ENCODE measurements at places on chromosomes 3 and 15.

DNA sequence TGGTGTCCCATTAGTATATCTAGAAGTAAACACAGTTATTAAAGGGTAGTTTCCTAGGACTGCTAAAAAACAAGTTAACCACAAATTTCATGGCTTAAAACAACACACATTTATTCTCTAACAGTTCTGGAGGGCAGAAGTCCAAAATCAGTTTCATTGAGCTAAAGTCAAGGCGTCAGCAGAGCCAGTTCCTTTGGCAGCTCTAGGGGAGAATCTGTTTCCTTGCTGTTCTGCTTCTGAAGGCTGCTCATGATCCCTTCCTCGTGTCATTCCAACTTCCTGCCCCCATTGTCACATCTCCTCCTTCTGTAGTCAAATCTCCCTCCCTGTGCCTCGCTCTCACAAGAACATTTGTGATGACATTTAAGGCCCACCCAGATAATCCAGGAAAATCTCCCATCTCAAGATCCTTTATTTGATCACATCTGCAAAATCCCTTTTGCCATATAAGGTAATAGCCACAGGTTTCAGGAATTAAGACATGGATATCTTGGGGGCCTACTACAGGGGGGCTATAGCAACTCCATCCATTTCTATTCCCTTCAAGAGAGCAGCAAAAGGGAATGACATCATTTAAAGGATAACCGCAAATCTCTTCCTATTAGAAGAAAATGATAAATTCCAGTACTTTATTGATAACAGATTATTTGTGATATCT is 50.1 kb downstream of the GPR176 start:
- no peak for DNase-seq

DNA sequence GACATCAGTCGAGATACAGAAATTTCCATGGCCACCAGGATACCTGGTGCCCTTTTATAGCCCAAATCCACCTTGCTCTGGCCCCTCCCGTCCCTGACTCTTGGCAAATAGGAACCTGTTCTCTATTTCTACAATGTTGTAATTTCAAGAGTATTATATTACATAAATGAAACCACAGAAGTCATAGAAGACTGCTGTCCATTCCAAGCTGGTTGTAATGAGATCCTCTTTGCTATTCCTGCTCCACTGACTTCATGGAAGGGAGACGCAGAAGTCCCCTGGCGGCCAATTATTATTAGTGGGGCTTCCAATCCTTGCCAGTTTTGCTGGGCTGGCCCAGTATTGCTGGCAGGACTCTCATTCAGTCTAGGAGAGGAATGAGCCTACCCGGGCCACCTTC is 26.6 kb downstream of the DCP1A start:
- DNase-seq, result no peak

DNA sequence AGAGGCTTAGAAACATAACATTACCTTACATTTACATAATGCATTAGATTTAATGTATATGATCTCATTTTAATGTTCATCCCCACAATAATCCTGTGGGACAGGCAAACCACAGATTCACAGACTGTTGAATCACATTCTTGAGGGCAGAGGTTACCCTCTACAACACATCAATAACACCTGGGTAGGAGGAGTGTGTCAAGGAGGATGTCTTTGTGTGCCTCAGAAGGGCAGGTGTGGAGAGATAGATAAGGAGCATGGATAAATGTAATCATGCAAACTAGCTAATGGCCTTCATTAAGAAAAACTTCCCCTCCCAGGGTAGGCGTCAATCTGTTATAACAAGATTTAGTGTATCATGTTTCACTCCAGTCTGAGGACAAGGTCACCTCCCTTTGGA is 12.9 kb upstream of the MB21D2 start:
- DNase-seq, result no peak

- no peak for DNase-seq
Observed at GRCh38 chr3:101081999-101082398, 88.8 kb upstream of the ABI3BP start.

DNA sequence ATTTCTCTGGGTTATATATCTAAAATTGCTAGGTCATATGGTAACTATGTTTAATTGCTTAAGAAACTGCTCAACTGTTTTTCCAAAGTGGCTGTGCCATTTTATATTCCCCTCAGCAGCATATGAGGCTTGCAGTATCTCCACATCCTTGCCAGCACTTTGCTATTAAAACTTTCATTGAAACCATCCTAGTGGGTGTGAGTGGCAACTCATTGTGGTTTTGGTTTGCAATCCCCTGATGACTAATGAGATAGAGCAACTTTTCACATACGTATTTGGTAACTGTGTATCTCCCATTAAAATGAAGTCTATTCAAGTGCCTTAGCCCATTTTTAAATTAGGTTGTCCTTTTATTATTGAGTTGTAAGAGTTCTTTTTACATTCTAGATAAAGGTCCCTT is 17.3 kb downstream of the KPNA1 start:
- DNase-seq, result no peak

GRCh38 chr15:26232691-26233090 is 369.6 kb upstream of the ATP10A start:
- DNase-seq, result no peak

- DNase-seq, result no peak
Observed at GRCh38 chr3:69370156-69370883, 15.6 kb downstream of the FRMD4B start.

DNA sequence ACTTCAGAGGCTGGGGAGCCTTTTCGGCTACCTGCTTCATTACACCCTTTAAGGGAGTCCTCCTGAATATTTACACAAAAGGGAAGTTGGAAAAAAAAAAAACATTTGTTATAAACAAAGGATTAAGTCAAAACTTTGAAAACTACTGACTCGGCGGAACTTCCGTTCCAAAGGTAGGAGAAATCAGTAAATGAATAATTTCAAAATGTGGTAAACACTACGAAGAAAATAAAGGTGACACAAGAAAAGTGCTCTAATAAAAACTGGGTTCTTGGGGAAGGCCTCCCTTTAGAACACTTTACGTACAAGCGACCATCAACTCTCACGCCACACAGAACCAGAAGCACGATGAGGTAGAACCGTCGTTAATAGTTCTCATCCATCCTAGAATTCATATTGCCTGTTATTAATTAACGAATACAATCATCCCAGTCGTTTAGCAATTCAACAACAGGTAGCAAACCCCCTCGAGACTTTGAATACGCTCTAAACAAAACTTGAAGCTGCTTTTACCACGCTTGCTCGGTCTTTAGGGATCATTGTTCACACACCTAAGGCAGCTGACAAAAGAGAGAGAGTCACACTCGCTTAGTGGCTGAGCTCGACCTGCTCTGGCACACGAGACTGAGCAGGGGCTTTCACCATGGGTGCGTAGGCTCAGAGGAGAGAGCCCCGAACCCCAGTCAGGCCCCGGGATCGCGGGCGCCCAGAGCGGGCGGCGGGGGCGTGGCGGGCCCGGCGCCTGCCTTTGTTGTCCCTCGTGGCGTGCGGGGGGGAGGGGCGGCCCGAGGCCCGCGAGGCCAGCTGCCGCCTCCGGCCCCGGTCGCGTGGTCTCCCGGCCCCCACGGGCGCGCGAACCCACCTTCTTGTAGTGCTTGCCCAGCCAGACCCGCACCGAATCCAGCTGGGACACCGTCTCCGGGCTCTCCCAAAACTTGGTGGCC is 680 bp downstream of the SMARCC1 start:
- DNase-seq, result peak; percentile 27

GRCh38 chr15:47301481-47301880 is 415.8 kb upstream of the SEMA6D start:
- DNase-seq, result peak; percentile 71

- no peak for DNase-seq
Observed at GRCh38 chr3:82475306-82475705, 713.9 kb upstream of the GBE1 start.

GRCh38 chr3:196660381-196661166 is 21.1 kb downstream of the NRROS start:
- DNase-seq, result peak; percentile 53

DNA sequence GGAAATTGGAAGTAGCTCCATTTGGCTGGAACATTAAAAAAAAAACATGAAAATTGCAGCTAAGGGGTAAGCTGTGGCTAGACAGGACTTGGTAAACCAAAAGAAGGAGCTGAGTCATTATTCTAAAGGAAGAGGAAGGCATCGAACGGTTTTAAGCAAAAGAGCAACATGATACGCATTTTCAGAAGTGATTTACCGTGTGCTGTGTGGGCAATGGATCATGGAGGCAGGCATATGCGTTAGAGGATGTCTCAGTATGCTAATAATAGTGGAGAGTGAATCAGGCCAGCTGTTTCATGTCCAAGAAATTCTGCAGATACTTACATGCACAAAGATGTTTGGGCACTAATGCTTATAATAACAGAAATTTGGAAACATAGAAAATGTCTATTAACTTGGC is 409.1 kb upstream of the ATP11B start:
- no peak for DNase-seq

DNA sequence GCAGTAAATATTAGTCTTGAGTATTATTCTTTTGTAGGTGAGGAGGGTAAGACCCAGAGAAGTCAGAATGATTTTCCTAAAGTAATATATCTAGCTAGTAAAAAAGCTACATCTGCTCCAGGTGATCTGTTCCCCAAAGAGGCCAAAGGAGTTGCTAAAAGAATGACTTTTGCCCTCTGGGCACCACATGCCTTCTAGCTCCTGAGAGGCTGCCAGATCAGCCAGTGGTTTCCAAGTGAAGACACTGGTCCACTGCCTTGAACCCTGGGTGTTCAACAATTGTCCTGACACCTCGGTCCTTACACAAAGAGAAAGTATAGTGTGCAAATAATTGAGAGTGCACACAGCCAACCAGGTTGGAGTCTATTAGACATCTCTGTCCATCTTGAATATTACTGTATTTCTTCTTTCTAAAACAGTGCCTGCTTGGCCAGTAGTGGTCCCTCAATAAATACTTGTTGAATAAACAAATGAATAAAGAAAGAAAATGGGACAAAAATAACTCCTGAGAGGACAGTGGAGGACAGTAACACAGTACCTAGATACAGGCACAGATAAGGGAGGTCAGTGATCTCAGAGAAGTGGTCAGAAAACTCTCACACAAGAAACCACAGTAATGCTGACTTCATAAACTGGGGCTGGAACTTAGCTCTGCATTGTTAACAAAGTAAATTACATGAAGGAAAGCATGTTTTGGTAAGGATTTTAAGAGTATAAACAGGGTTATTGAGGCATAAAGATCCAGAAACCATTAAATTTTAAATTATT is 56.6 kb upstream of the CSTA start:
- no peak for DNase-seq

DNA sequence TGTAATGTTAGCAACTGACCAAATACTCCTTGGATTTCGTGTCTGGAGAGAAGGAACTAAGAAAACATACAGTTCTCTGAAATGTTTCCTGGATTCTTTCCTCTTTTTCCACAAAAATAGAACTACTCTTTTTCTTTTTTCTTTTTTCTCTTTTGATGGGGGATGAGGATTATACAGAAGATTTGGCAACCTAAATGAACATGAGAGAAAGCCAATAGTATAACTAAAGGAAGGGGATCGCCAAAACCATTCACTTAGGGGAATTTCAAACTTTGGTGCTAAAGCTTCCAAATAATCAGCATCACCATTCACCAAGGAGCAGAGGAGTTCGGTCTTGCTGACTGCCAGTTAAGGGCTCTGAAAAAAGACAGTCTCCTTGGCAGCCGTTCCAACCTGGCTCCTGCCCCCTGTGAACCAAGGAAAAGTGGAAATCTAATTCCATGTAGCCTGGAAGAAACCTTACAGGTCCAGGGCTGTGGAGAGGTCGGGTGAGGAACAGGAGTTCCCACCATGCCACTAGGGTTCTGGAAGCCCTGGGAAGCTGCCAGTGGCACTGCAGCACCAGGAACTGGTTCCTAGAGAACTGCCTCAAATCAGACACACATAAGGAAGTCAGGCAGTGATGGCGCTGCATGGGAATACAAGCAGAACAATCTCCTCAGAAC is 176.9 kb downstream of the TNIK start:
- no peak for DNase-seq

DNA sequence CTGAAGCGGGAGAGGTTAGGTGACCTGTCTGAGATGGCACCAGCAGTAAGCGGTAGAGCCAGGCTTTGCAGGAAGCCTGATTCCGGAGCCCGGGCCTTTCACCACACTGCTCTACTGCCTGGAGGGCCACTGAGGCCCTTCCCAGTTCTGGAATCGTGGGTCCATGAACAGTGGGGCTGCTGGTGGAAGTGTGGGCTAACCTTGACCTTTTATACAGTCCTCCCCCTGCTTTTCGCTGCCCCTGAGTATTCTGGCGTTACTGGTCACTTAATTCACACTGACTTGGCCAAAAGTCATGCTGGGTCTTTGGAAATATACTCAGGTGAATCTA is 2.6 kb upstream of the ABTB1 start:
- DNase-seq, result no peak

GRCh38 chr3:97736928-97737327 is 27.6 kb upstream of the ARL6 start:
- no peak for DNase-seq

DNA sequence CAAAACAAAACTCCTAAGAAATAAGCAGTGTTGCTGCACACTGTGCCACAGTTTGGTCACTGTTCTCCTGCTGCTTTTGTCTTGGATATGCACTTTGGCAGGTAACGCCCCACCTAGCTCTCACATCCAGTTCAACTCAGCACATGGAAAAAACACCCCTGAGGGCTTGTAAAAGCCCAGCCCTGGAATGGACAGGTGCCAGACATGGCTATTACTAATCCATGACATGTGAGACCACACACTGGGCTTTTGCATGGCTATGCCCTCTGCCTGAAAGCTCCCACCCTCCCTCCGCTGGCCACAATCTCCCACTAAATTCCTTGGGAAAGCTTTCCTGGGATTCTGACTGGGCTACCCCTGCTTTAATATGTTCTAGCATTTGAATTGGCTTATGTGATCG is 24.7 kb upstream of the ZBED2 start:
- no peak for DNase-seq

- DNase-seq, result no peak
Observed at GRCh38 chr3:54862526-54862925, 65.3 kb downstream of the LRTM1 start.

- no peak for DNase-seq
Observed at GRCh38 chr3:113485161-113485609, 29.8 kb downstream of the SPICE1 start.

DNA sequence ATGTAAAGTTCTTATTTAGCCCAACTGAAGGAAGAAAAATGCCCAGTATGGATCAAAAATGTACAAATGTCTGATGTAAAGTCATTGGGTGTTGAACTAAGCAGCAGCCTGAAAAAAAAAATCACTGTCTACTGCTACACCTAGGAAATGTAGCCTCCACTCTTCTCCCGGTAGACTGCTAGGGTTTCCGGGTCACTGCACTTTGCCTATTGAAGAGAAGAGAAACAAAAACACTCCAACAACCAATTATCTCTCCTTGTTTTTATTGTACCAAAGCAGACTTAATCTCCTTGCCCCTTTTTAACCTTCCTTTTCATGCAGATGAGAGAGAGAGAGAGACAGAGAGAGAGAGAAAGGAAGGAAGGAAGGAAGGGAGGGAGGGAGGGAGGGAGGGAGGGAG is 140.2 kb upstream of the SETMAR start:
- DNase-seq, result no peak

DNA sequence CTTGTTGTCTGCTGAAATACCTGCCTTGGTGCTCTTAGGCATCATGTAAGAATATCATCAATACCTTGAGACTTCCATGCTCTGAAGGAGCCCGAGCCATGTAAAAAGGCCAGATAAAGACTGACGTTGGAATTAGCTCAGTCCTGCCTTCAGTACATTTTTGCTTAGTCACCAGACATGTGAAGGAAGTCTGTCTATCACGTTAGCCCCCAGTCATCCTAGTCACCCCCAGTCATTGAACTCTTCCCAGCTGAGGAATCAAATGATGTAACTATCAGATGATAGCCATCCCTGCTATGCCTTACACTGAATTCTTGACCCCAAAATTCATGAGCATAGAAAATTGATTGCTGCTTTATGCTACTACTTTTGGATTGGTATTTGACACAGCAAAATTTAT is 351.2 kb upstream of the SGO1 start:
- DNase-seq, result no peak

All from NCI-H1092 (cell line).